ENCODE measurements at places on chromosomes 3 and 15.

DNA sequence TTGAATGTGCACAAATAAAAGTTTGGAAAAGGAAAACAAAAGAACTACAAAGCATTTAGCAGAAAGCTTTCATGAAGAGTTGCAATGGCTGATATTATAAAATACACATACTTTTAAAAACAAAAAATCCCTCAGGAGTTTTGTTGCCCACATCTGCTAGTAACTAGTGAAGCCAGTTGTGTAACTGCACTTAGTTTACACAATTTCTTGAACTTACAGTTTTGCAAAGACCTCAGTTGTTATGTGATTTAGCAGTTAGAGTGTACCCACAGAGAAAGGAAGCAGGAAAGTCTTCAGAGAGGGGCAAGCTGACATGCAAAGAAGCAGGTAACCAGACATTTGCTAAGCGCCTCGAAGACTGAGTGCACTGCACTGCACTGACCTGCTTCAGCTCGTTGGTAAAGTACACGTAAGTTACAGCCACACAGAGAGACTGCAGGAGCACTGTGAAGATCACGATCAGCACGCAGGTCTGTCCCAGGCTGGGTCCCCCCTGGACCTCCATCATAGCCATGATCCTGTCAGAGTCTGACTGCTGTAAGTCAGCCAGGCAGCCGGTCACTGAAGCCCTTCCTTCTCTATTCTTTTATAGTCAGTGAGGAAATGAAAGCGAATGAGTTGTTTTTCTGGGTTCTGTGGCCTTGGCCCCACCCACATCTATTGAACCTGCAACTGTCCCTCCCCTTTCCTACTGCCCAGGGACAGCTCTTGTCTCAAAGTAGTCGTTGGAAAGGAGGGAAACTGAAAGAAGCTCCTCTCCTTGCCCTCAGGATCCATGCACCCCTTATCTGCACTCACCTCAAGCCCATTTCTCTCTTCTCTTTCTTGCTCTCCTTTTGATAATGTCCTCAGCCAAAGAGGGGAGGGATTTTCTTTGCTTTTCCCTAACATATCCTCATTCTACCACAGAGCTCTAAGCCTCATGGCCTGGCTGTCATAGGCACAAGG is at the start of gene TNFSF10:
Gene TNFSF10 (minus strand): TSS at position 560 of the 948 bp plus-strand sequence. CDS start 46 bp downstream, at position 514.
- DNase-seq = peak; percentile 39

DNA sequence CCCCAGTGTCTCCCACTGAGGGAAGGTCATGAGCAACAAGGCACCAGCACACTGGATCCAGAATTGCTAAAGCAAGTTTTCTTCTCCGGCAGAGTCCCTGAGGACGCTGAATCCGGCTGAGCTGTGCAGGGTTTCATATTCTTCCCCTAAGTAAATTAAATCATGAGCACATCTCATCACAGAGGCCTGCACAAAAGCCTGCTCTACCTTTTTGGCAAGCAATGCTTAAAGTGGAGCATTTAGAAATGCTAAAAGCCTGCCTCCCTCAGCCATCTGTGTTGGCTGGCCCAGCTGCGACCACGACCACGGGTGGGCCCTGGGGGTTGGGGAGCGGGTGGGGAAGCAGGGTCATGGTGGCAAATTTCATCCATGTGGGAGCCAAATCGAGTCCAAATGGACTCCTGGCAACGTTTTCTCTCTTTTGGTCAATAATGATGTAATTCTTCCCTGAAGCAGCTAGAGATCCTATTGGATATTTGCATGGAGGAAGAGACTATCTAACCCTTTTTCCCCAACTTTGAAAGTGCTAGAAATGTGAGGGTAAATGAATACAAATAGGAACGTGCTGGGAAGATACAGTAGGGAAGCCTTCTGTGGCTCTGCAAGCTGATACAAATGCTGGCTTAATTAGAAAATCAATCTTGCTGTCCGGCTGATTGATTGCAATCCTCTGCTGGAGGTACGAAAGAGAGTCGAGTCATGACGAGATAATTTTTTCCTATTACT is 532.8 kb upstream of the TBL1XR1 start:
- peak; percentile 43 for DNase-seq

DNA sequence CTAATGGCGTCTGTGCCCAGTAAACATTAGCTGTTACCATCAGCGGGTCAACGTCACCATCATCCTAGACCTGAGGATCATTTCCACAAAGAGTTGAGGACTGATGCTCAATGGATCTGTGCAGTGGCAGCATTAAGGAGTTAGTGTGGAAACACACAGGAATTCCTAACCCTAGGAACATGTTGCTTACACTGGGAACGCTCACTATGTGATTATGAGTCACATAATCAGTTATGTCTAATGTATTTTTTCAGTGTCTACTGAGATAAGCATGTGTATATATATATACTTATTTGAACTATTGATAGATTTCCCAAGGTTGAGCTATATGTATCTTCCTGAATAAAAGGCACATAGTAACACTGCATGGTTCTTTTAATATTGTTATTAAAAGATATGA is 19.0 kb downstream of the ARNT2 start:
- no peak for DNase-seq

GRCh38 chr3:13134879-13135206 is 61.6 kb upstream of the IQSEC1 start:
- DNase-seq = no peak

DNA sequence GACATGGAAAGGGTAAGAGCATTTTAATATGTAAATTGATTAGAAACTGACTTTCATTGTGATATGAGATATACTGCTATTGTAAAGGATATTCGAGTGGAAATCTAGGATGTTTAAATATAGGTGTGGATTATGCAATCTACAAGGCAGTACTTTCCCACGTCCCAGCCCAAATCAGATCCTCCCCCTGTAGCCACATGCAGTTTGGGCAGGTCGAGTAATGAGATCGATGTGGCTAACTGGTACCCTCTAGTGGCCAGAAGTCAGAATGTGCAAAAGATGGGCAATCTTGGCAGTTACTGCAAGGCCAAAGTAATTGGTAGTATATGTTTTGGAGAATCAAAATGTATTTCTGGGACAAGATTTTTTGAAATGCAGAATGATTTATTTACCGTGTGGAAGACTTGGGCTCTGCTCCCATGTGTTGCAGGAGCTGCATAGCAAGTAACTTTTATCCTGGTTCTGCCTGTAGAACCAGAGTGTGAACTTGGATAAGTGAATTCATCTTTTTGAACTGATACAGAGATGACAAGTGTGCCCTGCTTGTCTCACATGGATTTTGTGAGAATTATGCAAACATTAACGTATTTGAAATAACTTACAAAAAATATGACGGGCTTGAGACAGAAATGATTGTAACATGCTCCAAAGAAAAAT is 94.5 kb upstream of the ADAMTSL3 start:
- no peak for DNase-seq
